ENCODE measurements at places on chromosomes 5 and 9.

- no peak for DNase-seq
These were observed 729 bp upstream of the TNPO1 start for GRCh38 chr5:72815580-72816283.

DNA sequence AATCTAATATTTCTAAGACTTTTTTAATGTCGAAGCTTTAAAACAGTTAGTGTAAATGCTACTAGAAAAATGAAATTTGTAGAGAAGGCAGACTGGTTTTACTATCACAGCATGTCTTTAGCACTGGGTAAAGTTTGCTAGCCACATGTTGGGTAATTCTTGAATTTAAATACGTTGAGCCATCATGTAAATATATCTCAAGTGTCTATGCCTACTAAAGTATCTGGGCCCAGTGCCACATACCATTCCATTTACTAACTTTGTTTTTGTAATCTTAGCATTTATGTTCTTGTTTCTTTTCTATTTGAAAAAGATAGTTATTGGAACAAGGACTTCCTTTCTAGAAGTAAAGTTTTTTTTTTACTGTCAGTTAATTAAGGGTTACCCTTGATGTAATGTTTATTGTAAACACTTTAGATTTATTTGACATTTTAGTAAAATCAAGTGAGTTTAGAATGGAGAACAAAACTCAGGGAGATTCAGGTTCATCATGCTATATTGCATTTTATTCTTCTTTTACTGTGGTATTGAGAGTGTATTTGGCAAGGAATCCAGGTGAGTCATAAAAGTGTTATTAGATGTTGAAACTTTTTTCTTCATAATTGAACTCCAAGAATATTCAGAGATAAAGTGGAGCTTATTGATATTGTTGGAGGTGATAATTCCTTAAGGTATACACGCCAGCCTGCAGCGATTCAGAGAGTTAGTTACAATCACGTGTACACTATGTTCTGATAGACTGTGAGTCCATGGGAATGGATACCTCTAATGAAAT lies 182.4 kb downstream of the CCDC171 start:
- peak; percentile 91 for DNase-seq

DNA sequence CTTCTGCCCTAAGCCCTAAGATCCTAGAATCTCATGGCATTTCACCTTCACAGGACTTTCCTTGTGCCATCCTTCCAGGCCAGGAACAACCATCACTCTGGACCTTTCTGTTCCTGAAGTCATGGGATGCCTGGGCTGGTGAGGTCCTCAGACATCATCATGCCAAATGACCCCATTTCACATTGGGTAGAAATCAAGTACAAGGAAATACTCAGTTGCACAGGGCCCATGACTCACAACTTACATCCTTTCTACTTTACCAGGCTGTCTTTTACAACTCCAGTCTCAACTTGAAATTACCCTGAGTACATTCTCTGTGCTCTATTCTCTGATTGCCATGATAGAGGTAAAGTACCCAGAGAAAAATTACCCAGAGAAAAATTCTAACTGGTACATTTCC lies 167.1 kb downstream of the PIK3R1 start:
- no peak for DNase-seq

- peak; percentile 92 for DNase-seq
These were observed at the start of gene PCDHGC5 for GRCh38 chr5:141488591-141489561. Gene PCDHGC5, plus strand, starts transcription at chr5:141489081. Its CDS starts 160 bp downstream, at chr5:141489241.

- DNase-seq = peak; percentile 99
These were observed 352.7 kb downstream of the SPOCK1 start for GRCh38 chr5:137146402-137146890.

GRCh38 chr9:133048595-133048994 lies 13.2 kb upstream of the CEL start:
- DNase-seq = peak; percentile 27

GRCh38 chr5:108315829-108316228 lies 66.1 kb downstream of the FBXL17 start:
- no peak for DNase-seq
